ENCODE measurements at places on chromosomes 12 and 14. TPM values are rescaled to one million over a fixed set of nuclear protein-coding genes. Genes with fewer than 3 reads are reported as not detected.
A peak's percentile ranks its signal among the peaks of the same experiment; 100 is the strongest.

The CYP27B1 gene
- total RNA-seq: 6.6 TPM

The RTN1 gene
- total RNA-seq: not detected

The LALBA gene
- not detected for total RNA-seq

The PTPRO gene
- 0.49 TPM for total RNA-seq

The C12orf56 gene
- not detected for total RNA-seq

The TPPP2 gene
- not detected for total RNA-seq

- no peak overlapping the region for H3K4me3 ChIP-seq
- no peaks in the 10 kb centered on the region for H3K27me3 ChIP-seq
- H3K4me1 ChIP-seq: peaks cover 66% of the 10 kb centered on the region
- peaks cover 12% of the 10 kb centered on the region for H3K36me3 ChIP-seq
- peak; percentile 68 for DNase-seq
Measured at GRCh38 chr14:106024983-106025604, 498.7 kb downstream of the TMEM121 start.

GRCh38 chr12:29640589-29641345, 143.0 kb downstream of the TMTC1 start:
- DNase-seq: no peak
- peaks cover 3% of the 10 kb centered on the region for H3K27me3 ChIP-seq
- no peak overlapping the region for H3K4me3 ChIP-seq
- H3K4me1 ChIP-seq: no peaks in the 10 kb centered on the region

DNA sequence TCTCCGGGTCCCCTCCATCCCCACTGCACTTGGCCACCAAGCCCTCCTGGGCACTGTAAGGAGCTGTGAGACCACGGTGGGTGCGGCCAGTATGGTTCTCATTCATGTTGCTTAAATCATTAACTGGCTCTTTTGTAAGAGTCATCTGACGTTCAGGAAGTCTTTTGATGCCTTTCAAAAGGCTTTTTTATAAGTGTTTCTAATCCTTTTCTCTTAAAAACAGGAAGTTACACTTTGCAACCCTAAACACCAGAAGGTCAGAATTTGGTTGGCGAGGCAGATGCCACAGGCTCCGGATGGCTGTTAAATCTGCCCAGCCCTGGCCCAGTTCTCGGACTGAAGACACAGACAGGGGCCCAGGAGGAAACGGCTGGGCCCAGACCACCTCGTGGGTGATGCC, 26.1 kb upstream of the DIO3 start:
- no peaks in the 10 kb centered on the region for H3K36me3 ChIP-seq
- H3K4me3 ChIP-seq: no peak overlapping the region
- DNase-seq: no peak
- peaks cover 3% of the 10 kb centered on the region for H3K27me3 ChIP-seq

GRCh38 chr12:52182384-52182783, 9.4 kb downstream of the KRT80 start:
- H3K27ac ChIP-seq: no peak overlapping the region
- H3K27me3 ChIP-seq: no peaks in the 10 kb centered on the region
- no peaks in the 10 kb centered on the region for H3K4me1 ChIP-seq
- H3K4me3 ChIP-seq: no peak overlapping the region
- H3K36me3 ChIP-seq: no peaks in the 10 kb centered on the region

GRCh38 chr12:19388131-19388549, 51.2 kb upstream of the AEBP2 start:
- H3K27me3 ChIP-seq: no peaks in the 10 kb centered on the region
- H3K4me3 ChIP-seq: no peak overlapping the region
- DNase-seq: no peak
- no peaks in the 10 kb centered on the region for H3K36me3 ChIP-seq
- peaks cover 2% of the 10 kb centered on the region for H3K4me1 ChIP-seq

DNA sequence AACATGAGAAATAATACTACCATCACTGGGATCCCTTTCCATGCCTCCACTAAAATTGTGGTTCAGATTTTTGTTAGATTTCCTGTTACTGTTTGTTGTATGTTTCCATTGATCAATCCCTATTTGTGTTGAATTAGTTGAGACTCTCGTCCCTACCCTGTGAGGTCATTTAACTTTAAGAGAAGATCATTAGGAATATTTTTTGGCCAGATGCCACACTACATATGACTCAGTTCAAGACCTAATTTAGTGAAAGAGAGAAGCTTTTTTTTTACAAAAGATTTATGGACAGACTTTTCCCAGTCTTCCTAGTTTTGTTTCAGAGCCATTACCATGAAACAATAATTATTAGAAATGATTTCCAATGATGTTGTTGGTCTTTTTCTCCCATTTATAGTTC, 35.5 kb downstream of the CPSF6 start:
- no peaks in the 10 kb centered on the region for H3K27me3 ChIP-seq
- peaks cover 17% of the 10 kb centered on the region for H3K36me3 ChIP-seq

GRCh38 chr14:103115845-103116572, 7.3 kb upstream of the TNFAIP2 start:
- peaks cover 8% of the 10 kb centered on the region for H3K27me3 ChIP-seq
- H3K4me3 ChIP-seq: no peak overlapping the region
- no peak for DNase-seq
- H3K36me3 ChIP-seq: no peaks in the 10 kb centered on the region

GRCh38 chr12:51661199-51661598, 70.2 kb downstream of the SCN8A start:
- H3K4me3 ChIP-seq: no peak overlapping the region
- H3K36me3 ChIP-seq: no peaks in the 10 kb centered on the region
- peaks cover 12% of the 10 kb centered on the region for H3K27me3 ChIP-seq

DNA sequence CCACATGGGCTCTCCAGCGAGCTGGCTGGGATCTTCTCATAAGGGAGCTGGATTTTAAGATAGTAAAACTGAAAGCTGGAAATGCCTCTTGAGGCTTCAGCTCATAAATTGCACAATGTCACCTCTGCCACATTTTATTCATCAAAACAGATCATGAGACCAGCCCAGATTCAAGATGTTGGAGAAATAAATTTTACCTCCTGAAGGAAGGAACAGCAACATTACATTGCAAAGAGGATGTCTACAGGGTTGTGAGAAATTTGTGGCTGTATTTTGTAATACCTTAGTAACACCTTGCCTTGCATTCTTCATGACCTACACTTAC, 43.1 kb upstream of the KRR1 start:
- DNase-seq: no peak
- H3K27me3 ChIP-seq: peaks cover 19% of the 10 kb centered on the region
- no peaks in the 10 kb centered on the region for H3K36me3 ChIP-seq
- no peak overlapping the region for H3K4me3 ChIP-seq

- H3K27me3 ChIP-seq: no peaks in the 10 kb centered on the region
- no peaks in the 10 kb centered on the region for H3K4me1 ChIP-seq
- no peak overlapping the region for H3K27ac ChIP-seq
Measured at GRCh38 chr14:98853063-98853729, 418.8 kb downstream of the BCL11B start.

- peaks cover 34% of the 10 kb centered on the region for H3K36me3 ChIP-seq
- H3K27ac ChIP-seq: peak within 1 kb of the TSS; percentile 92
- peak; percentile 55 for DNase-seq
- no peaks in the 10 kb centered on the region for H3K27me3 ChIP-seq
- H3K4me3 ChIP-seq: peak within 1 kb of the TSS; percentile 82
Measured at GRCh38 chr14:88005050-88005481, at the start of gene GPR65. Gene GPR65, plus strand, starts transcription at chr14:88005135. Its CDS starts 5,713 bp downstream, at chr14:88010848.

- H3K36me3 ChIP-seq: peaks cover 1% of the 10 kb centered on the region
- H3K4me1 ChIP-seq: no peaks in the 10 kb centered on the region
- H3K27me3 ChIP-seq: no peaks in the 10 kb centered on the region
- H3K27ac ChIP-seq: no peak overlapping the region
- no peak overlapping the region for H3K4me3 ChIP-seq
Measured at GRCh38 chr12:18130851-18131250, 40.9 kb upstream of the RERGL start.

DNA sequence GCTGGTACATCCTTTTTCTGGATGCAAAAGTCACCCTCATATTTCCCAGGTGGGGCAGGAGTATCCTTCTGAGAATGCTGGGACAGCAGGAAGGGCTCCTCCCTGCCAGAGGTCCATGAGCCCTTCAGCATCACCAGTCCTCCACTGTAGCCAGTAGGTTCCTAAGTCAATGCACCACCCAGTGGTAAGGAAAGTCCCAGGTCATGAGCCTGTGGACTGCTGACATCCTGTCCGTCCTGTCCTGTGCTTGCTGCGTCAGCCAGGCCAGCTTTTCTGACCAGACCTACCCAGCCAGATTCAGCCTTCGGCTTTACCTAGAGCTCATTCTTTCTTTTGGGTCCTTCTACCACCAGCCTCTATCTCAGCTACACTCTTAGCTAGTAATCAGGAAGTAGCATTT, 23.0 kb upstream of the ACTN1 start:
- DNase-seq: no peak
- H3K4me1 ChIP-seq: no peaks in the 10 kb centered on the region
- no peaks in the 10 kb centered on the region for H3K27me3 ChIP-seq
- no peaks in the 10 kb centered on the region for H3K36me3 ChIP-seq
- H3K4me3 ChIP-seq: no peak overlapping the region

GRCh38 chr12:90575995-90576394, 379.0 kb downstream of the CCER1 start:
- H3K4me1 ChIP-seq: no peaks in the 10 kb centered on the region
- H3K4me3 ChIP-seq: no peak overlapping the region
- peaks cover 4% of the 10 kb centered on the region for H3K27me3 ChIP-seq
- no peak for DNase-seq
- no peak overlapping the region for H3K27ac ChIP-seq
- H3K36me3 ChIP-seq: no peaks in the 10 kb centered on the region

DNA sequence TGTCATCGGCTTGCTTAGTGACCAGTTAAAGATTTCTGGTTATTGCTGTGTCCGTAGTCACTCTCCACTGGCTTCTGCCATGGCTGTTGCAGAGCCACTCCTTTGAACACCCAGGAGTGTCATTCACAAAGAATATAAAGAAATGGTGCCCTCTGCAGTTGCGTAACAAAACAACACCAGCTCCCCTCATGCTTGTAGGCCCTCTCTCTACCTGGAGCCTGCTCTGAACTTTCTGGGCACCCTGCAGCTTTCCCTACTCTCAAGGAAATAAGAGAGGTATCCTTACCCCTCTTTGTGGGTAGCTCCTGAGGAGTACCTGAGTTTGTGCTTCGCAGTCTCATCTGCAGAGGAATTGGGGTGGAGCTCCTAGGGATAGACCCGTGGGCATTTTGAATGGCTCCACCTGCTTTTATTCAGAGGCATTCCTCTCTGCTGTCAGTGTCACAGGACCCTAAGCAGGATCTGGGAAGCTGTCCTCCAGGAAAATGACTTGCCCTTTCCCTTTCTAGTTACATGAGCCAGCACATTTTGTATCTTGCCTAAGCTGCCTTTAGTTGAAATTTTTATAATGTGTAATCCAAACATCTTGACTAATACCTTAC, 97.2 kb upstream of the TMEM260 start:
- H3K4me3 ChIP-seq: no peak overlapping the region
- no peaks in the 10 kb centered on the region for H3K4me1 ChIP-seq
- no peaks in the 10 kb centered on the region for H3K36me3 ChIP-seq
- peak; percentile 18 for DNase-seq

DNA sequence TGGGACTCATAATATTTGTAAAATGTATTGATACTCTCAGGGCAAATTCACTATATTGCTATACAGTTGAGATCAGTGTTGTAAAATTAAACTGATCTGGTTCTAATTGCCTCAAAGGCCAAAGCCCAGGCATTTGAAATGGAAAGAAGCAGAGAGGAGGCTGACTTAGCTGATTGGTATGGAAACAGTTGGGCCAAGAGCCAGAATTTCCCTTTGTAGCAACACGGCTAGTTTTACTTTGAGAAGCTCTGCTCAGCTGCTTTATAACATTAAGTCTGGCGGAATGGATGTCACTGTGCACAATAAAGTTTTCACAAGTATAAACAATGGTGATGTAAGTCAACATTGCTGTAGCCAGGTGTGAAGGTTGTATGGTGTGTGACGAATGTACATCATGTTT, 186.4 kb downstream of the MSRB3 start:
- DNase-seq: no peak
- no peak overlapping the region for H3K27ac ChIP-seq
- H3K27me3 ChIP-seq: peaks cover 2% of the 10 kb centered on the region
- no peak overlapping the region for H3K4me3 ChIP-seq

Measured in activated CD4-positive, alpha-beta T cell treated with anti-CD3 and anti-CD28 coated beads for 36 hours (primary cell).